ENCODE measurements at places on chromosomes 3 and 15.

DNA sequence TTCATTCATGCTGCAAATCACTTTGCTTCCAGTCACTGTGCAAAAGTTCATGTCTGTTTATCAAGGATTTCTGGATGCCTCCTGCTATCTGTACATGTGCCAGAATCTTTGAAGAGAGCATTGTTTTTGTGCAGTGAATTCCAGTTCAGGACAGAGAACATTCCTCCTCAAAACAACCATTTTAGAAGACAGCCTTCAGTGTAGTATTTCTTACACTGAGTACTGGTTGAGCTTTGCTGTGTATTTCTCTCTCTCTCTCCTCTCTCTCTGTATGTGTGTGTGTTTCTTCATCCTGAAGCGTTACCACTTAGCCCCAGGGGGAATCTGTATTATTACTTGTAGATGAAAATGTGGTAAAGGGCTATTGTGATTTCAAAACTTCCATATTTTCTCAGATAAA lies 123.8 kb upstream of the CHL1 start:
- no peak for DNase-seq

DNA sequence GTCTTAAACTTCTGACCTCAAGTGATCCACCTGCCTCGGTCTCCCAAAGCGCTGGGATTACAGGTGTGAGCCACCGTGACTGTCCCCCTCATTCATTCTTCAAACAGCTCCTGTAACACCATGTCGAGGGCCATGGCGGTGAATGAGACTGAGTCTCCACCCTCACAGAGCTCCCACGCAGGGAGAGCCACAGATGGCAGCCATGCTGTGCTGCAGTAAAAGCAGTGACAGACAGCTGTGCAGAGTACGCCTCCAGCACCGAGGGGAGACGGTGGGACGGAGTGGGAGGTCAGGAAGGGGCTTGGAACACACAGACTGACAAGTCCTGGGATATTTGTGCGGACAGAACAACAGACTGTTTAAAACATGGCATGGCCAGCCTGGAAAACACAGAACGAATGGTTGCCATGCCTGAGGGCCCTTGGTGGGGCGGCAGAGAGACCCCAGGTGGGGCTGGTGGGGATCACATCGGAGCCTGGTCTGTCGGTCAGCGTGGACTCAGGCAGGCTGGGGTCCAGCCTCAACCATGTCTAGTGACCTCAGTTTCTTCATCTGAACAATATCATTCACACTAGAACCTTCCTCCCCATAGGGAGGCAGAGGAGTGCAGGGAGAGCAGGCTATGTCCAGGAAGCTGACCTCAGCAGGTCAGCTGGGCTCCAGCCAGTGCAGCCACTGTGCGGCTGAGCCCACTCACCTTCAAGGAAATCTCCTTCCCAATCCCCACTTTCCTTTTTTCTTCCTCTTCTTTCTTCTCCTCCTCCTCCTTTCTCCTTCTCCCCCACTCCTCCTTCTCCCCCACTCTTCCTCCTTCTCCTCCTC lies 20.6 kb upstream of the LCTL start:
- no peak for DNase-seq

GRCh38 chr3:197737749-197738462 lies 1.2 kb upstream of the RUBCN start:
- DNase-seq = no peak

GRCh38 chr15:73054417-73054953 lies 2.2 kb downstream of the NEO1 start:
- DNase-seq = no peak

- no peak for DNase-seq
Observed at GRCh38 chr3:129695230-129695629, 88.8 kb upstream of the PLXND1 start.

DNA sequence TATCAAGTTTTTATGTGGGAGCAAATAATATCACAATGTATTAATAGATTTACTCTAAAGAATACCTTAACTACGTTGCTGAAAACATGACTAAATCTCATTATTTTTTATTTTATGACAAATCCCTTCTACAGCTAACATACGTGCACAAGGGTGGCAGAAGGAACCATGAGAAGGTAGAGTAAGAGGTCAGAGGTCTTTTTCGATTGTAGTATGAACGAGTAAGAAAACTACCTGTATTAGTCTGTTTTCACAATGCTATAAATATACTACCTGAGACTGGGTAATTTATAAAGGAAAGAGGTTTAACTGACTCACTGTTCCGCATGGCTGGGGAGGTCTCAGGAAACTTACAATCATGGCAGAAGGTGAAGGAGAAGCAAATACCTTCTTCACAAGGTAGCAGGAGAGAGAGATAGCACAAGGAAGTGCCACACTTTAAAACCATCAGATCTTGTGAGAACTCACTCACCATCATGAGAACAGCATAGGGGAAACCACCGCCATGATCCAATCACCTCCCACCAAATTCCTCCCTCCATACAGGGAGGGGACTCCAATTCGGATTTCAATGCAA lies 95.3 kb downstream of the SUCLG2 start:
- DNase-seq = no peak

DNA sequence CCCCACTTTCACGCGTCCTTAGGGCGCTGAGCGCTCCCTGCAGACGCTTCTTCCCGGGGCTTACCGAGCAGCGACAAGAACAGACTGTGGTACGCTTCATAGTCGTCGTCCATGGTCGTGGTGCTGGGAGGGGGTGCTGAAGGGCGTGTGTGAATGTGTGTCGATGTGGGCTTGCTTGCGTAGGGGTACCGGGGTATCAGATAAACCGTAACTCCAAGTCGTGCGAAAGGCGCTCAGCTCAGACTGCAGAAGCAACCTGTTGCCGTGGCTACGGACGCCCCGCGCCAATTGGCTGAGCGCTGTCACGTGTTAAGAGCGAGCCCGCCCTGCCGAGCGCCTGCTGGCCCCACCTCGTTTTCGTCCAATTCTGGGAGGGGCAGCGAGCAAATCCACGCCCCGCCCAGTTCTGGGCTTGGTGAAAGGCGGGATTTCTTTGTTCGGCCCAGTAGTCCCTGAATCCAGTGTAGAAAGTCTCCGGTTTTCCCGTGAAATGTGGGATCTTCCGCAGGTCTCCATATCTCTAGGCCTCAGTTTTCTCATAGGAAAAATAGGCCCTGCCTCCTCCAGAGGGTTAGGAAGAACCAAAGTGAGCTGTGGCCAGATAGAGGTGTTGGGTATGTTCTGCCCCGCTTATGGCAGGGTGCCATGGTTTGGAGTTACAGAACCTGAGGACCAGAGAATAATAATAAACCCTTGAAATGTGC lies at the start of gene EFCAB12:
Gene EFCAB12 (minus strand): TSS at position 261 of the 704 bp plus-strand sequence. CDS start 148 bp downstream, at position 113.
- DNase-seq = peak; percentile 93

GRCh38 chr3:100954990-100955389 lies 38.2 kb downstream of the ABI3BP start:
- DNase-seq = no peak

GRCh38 chr3:5019411-5020241 lies 40.4 kb downstream of the BHLHE40 start:
- DNase-seq = no peak

- DNase-seq = no peak
Observed at GRCh38 chr3:123788710-123789109, 95.4 kb downstream of the MYLK start.

- DNase-seq = no peak
Observed at GRCh38 chr3:39329493-39329892, at the start of gene CCR8. TSS of gene CCR8 (plus strand) at chr3:39329709. CDS start at chr3:39332332, 2,623 bp downstream.

- no peak for DNase-seq
Observed at GRCh38 chr3:188936597-188937107, 235.1 kb upstream of the TPRG1 start.

GRCh38 chr15:36491912-36492311 lies 87.5 kb upstream of the CDIN1 start:
- no peak for DNase-seq

- peak; percentile 51 for DNase-seq
Observed at GRCh38 chr3:13420045-13420830, at the start of gene NUP210. TSS of gene NUP210 (minus strand) at chr3:13420322. CDS start at chr3:13420226, 96 bp downstream.

GRCh38 chr3:181687731-181688130 lies 24.0 kb upstream of the SOX2 start:
- no peak for DNase-seq
